Retina (tissue), 1 donor: ENCODE measurements at places on chromosomes 1 and 21.

DNA sequence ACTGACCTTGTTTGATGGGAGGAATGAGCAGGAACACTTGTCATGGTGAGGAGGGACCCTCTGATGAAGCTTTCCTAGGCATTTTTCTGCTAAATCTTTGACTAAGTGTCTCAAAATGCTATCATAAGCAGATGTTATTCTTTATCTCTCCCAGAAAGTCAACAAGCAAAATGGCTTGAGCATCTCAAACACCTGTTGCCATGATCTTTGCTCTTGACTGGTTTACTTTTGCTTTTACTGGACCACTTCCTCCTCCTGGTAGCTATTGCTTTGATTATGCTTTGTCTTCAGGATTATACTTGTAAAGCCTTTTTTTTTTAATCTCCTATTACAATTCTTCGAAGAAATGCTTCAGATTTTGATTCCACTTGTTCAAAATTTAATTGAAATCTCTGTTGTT lies 157.4 kb downstream of the GPR52 start:
- DNase-seq: no peak

DNA sequence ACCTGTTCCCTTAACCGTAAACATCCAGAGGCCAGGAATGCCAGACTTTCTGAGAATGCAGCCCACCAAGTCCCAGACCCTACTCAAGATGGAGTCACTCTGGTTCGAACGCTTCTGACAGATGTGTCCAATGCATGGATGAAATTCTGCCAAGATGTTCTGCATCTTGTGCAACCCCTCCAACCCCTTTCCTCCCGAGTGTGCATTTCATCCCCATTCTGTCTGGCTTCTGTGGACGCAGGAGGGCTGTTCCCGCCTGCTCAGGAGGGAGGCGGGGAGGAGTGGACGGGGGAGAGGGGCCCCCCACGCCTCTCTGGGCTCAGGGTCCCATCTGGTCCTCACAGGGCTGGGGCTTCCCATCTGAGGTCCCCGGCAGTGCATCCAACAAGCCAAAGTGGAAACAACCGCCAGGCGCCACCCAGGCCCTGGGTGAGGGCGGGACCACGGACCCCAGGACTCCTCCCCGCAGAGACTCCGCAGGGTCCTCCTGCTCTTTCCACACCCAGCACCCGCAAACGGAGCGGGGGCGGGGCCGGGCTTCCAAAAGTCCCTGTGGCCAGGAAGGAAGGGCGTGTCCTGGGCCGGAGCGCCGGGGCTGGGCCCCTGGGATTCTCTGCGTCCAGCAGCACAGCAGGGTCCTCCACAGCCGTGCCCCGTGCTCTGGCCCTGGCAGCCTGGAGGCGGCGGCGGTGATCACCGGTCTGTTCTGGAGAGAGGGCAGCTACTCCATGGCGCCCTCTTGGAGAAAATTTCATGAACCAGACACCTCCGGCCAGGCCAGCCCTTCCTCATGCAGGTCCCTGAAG lies 27.8 kb upstream of the SUMO3 start:
- DNase-seq: peak; percentile 83

DNA sequence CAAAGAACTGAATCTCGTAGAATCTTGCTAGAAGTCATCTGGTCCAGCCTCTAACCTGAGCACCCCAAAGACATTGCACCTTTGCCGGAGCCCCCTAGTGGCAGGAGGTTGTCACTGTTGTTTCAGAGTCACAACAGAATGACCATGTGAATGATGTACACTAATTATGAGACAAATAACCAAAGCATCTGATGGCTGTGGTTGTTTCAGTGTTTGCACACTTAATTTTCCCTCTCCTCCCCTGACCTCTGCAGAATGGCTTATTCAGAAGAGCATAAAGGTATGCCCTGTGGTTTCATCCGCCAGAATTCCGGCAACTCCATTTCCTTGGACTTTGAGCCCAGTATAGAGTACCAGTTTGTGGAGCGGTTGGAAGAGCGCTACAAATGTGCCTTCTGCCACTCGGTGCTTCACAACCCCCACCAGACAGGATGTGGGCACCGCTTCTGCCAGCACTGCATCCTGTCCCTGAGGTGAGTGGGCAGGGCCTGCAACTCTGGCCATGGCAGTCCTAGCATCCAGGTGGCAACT lies 26.4 kb downstream of the TRAF5 start:
- no peak for DNase-seq

- no peak for DNase-seq
These were observed 13.3 kb downstream of the TRIM46 start for GRCh38 chr1:155186794-155187455.

DNA sequence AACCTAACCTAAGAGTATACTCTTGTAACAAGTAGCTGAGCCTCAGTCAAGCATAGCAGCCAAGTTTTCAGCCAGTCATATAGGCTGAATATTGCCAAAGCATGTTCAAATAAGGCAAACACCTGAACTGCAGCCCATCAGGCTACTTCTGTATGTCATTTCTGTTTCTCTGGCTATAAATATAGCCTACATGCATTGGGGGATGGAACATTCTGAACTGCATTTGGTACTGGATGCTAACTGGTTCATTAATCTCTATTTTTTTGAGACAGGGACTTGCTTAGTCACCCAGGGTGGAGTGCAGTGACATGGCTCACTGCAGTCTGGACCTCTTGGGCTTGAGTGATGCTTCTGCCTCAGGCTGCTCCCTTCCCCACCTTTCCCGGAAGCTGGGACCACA lies 37.3 kb downstream of the MAST2 start:
- DNase-seq: no peak

DNA sequence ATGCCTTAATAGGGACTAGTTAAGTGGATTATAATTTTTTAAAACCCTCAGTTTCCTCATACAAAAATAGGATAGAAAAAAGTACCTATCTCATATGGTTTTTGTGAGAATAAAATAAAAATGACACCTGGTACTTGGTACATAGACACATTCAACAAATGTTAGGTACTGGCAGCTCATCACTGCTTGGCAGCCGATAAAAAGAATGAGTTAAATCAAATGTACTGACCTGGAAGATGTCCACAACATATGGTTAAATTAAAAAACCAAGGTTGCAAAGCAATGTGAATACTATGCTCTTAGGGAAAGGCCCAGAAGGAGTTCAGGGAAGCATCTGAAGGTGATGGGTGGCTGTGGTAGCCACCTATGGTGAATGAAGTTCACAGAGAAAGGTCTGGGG lies 64.9 kb upstream of the SMYD2 start:
- no peak for DNase-seq

GRCh38 chr21:34105947-34106541 lies 32.7 kb downstream of the MRPS6 start:
- DNase-seq: no peak

DNA sequence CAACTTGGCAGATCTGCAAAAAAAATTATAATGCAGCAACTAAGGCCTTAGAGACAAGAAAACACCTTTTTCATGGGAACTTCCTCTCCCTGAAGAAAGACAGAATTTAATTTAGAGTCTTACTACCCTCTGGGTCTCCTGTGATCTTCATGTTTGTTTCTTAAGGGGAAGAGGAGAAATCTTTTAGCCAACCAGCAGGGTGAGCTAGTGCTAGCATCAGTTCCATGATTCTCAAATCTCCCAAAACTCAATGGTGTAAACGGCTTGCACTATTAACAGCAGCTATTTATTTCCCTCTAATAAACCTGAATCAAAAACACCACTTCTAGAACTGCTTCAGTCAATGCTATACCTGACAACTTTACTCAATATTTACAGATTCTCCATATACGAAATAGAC lies 3.8 kb downstream of the ZNF644 start:
- DNase-seq: no peak

DNA sequence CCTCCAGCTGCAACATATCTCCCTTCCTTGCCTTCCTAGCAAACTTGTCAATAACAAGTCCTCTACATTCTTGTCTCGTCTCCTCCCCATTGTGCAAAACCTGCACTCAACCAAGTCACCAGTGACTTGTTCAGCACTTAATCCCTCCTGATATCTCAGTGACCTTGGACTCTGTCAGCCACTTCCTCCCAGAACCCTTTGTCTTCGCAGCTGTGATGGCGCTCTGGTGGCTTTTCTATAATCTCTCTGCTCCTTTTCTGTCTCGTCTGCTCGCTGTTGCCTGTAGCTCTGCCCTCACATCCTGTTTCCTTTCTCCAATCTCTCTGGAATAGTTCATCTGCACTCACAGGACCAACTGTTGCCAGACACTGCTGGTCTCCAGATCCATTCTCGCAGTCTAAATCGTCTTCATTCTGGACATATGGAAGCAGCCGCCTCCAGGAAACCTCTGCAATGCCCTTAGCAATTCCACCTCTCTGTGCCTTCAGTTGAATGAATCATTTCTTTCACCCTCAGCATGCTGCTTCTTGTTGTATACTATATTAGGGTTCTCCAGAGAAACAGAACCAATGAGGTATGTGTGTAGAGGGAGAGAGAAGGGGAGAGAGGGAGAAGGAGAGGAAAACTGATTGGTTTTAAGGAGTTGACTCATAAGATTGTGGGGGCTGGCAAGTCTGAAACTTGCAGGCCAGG lies 17.4 kb upstream of the IFNAR2 start:
- no peak for DNase-seq

- no peak for DNase-seq
These were observed 26.1 kb downstream of the SLC19A1 start for GRCh38 chr21:45516071-45516670.

DNA sequence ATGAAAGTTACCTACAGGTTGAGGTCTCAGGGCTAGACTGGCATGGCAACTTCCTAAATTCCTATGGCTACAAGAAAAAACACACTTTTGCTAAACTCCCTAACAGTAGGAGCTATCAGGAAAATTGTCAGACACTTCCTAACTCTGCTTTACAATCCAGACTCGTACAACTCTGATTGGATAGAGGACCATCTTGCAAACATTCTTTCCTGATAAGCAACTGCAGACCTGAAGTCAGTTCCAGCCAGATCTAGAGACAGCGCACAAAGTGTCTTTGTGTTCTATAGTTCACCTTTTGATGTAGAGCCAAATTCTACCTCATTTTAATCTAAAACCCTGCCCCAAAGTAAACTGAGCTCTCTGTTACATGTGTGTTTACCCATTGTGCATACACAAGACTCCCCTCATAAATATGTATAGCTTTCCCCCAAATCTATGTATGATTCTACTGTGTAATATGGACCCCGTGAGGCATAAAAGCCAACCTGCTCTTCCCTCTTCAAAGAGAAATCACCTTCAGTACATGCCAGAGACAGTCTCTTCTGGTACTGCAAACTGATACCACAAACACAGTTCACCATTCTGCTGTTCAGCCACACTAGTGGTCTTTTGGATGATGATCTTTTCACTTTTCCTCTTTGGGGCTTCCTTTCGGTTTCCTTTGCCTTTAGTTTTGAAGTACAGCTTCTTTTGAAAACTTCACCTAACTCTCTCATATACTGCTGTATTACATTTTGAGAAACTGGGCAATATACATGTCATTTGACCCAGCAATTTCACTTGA lies 21.7 kb downstream of the ZP4 start:
- DNase-seq: no peak

DNA sequence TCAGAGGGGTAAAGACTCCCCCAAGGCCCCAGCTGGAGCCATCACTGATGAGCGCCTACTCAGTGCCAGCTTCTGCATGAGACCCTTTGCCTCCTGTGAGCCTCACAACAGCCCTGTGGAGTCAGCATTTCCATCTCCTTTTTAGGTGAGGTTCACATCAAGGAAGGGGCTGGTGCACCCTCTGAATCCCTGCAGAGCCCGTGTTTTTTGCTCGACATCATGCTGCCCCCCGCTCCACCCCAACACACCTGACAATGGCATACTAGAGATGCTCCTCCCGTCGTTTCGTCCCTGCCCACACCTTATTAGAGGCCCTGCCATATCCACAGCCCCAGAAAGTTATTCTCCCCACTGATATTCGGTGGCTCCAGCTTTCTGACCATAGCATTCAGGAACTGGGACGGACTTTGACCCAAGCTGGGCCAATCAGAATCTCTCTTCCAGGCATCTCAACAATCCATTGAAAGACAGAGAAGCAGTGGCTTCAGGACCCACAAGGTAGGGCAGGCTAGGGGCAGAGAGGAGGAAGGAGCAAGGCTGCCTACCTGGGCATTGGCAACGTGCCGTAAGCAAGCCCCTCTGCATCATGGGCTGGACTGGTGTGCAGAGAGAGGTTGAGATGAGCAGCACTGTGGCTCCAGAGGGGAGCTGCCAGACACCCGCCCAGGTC lies 32.7 kb downstream of the EPHA10 start:
- no peak for DNase-seq

- DNase-seq: no peak
These were observed 610.1 kb upstream of the NEGR1 start for GRCh38 chr1:72892461-72892860.

DNA sequence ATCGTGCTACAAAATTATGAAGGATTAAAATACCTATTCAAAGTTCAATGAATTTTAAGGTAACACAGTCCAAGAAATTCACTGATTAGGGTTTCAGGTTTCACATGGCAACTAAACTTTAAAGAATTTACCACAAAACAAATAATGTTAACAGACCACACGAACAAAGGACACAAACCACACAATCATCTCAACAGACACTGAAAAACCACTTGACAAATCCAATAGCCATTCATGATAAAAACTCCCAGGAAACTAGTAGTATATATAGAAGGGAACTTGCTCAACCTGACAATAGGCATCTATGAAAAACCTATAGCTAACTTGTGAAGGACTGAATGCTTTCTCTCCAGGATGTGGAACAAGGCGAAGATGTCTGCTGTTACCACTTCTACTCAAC lies 21.1 kb upstream of the SH2D5 start:
- no peak for DNase-seq

DNA sequence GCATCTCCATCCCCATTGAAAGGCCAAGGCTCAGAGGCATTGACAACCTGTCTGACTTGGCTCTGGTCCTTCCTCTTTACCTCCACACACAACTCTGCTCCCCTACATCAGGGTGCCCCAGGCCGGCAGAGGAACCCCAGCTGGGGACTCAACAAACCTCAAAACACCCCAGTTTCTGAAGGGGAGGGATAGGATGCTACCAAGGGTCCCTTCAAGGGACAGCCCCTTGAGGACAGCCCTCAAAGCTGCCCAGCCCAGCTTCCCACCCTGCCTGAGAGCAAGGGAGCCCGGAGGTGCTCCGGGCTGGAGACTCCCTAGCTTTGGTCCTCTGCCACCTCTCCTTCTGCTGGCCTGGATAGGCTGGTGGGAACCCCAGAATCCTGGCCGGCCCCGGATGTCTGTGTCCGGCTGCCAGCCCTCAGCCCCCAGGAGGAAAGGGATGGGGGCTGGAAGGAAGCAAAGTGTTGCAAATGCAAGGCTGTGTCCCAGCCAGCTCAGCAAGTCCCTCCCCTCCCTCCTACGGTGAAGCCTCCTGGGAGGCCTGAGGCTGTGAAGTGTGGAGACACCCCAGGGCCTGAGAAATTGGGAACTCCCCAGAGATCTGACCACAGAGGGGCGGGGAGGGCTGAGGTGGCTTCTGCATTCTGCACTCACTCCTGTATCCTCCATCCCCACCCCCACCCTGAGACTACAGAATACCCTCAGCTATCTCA lies 1.1 kb upstream of the MARCKSL1 start:
- DNase-seq: no peak
